ENCODE measurements at places on chromosomes 7 and 10. TPM values are rescaled to one million over a fixed set of nuclear protein-coding genes. Genes with fewer than 3 reads are reported as not detected.

The HNRNPF gene
- polyA plus RNA-seq: 225 TPM

The PIP gene
- polyA plus RNA-seq: not detected

The WNT16 gene
- polyA plus RNA-seq: not detected

The GBX1 gene
- polyA plus RNA-seq: not detected

The APBB1IP gene
- polyA plus RNA-seq: 1.2 TPM

The SCART1 gene
- 3.7 TPM for polyA plus RNA-seq

DNA sequence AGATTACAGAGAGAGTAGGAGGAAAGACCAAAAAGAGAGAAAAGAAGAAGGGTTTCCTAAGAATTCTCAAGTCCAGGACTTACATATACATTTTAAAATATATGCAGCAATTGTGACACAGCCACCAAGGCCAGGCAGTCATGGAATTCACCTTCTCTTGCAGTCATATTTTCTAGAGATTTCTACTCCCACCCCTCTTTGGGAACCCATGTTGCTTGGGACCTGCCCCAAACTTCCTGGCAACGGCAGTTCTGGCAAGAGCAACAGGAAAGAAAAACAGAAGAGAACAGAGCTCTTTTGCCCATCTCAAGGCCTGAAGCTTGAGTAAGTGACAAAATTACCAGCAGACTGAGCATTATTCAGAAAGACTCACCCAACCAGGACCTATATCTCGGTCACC is 128.3 kb upstream of the ASAH2 start:
- no peak for DNase-seq

DNA sequence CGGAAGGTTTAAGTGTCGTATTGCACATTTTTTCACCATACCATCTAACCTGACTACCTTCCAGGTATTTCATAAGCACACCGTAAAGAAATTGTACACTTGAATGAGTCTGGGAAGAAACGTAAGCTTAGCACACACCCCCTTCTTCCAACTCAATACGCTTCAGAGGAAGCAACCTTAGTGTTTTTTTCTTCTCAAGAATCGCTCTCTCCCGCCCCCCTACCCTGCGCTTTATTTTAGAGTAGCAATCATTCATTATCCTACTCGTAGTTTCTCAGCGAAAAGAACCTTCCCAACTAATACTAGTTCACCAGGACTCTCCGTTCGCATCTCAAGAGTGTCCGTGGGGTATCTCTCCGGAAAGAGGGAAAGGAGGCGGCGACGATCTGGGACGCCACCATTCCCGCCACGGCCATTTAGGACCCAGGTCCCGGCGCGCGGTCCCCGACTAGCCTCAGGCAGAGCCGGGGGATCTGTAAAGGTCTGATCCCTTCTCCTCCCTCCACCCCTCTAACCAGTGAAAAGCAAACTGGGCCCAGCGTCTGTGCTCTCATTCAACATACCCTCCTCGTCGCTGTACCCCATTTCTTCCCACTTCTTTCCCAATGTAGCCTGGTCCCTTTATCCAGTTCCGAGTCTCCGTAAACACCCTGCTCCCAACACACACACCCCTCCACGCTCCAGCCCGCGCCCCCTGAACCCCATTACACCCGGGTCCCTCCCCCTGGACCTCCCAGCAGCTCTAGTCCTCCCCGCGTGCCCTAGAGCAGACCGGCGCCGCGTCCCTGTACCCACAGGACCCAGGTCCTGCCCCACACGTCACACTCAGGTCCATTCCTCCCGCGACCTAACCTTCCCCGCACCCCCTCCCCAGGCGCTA is 16.0 kb downstream of the MYOZ1 start:
- DNase-seq: peak; percentile 50

GRCh38 chr10:665579-666091 is 23.8 kb downstream of the DIP2C start:
- no peak for DNase-seq

- DNase-seq: no peak
Observed at GRCh38 chr10:124605856-124606812, 138.0 kb downstream of the FAM53B start.

DNA sequence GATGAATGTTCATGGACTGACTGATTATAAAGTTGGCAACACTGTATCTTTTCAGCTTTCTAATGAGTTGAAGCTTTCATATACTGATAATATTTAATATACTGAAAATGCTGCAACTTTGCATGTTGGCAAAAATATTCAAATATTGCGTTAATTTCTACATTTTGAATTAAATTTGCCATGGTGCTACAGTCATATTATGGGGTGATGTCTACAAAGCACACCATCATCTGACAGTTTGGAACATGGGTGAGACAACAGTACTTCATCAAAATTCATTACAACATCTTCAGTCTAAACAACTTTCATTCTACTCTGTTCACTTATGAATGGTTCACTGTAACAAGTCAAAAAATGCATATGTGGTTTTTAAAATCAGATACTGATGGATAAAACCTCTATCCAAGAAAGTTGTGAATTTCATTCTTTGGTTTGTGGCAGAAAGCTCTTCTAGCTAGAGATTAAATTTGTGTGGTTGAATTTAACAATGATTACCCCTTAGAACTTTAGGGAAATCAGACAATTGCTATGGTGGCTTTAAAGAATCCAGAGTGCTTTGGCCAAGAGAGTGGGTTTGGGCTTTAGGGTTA is 136.4 kb downstream of the TMEM26 start:
- DNase-seq: no peak

GRCh38 chr10:113001599-113002448 is 51.8 kb downstream of the TCF7L2 start:
- DNase-seq: no peak

DNA sequence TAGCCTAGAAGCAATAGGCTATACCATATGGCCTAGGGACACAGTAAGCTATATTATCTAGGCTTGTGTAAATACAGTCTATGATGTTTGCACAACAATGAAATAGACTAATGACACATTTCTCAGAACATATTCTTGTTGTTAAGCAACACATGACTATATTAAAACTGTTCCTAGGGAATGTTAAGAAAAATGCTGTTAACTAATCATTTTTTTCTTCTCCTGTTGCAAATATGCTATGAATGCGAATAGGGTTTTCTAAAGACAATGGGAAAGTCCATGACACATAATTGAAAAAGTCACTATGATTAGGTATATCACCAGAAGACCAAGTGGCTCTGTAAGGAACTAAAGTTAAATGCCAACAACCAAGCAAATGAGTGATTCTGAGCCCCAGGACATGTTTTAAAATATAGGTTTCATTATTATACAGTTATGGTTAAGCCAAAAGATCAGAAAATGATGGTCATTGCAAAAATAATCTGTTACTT is 454.0 kb upstream of the SORCS1 start:
- DNase-seq: no peak

GRCh38 chr7:84394219-84394618 is 199.6 kb upstream of the SEMA3A start:
- DNase-seq: no peak

DNA sequence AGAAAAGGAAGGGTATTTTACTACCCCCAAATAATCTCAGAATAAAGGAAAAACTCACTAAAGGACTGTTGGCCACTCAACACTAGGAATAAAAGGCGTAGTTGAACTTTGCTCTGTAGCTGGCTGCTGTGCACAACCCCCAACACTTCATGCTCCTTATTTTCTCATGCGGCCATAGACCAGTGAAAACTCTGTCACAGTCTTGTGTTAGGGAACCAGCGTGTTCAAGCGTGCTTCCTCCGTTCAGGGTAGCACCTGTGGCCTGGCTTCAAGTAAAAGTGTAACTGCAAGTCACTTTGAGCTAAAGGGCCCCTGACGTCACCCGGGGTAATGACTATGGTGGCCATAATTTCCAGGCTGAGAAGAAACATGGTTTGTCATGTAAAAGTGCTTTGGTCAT is 27.0 kb downstream of the BLNK start:
- DNase-seq: no peak

- DNase-seq: no peak
Observed at GRCh38 chr10:21203473-21204107, 306.5 kb upstream of the NEBL start.

- DNase-seq: no peak
Observed at GRCh38 chr7:94366832-94367231, 27.9 kb upstream of the COL1A2 start.

DNA sequence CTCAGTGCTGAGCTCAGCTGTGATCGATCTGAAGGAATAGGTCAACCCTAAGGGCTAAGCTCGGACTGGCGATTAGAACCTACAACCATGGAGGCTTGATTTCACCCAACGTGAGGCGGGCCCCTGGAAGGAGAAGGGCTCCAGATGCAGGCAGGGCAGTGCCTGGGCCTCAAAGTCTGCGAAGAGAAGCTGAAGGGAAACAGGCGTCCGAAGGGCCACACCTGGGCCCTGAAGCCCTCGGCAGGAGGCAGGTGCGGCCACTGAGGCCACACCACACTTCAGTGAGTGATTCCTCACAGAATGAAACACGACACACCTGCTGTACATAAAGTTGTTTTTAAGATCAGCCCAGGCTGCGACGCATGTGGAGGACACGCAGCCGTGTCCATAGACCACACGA is 198.7 kb downstream of the PTPRN2 start:
- no peak for DNase-seq

GRCh38 chr10:111545861-111546605 is 469.2 kb downstream of the ADRA2A start:
- no peak for DNase-seq

- no peak for DNase-seq
Observed at GRCh38 chr7:22782616-22783232, 39.9 kb downstream of the TOMM7 start.

GRCh38 chr7:29127527-29127926 is 18.8 kb downstream of the CPVL start:
- no peak for DNase-seq

DNA sequence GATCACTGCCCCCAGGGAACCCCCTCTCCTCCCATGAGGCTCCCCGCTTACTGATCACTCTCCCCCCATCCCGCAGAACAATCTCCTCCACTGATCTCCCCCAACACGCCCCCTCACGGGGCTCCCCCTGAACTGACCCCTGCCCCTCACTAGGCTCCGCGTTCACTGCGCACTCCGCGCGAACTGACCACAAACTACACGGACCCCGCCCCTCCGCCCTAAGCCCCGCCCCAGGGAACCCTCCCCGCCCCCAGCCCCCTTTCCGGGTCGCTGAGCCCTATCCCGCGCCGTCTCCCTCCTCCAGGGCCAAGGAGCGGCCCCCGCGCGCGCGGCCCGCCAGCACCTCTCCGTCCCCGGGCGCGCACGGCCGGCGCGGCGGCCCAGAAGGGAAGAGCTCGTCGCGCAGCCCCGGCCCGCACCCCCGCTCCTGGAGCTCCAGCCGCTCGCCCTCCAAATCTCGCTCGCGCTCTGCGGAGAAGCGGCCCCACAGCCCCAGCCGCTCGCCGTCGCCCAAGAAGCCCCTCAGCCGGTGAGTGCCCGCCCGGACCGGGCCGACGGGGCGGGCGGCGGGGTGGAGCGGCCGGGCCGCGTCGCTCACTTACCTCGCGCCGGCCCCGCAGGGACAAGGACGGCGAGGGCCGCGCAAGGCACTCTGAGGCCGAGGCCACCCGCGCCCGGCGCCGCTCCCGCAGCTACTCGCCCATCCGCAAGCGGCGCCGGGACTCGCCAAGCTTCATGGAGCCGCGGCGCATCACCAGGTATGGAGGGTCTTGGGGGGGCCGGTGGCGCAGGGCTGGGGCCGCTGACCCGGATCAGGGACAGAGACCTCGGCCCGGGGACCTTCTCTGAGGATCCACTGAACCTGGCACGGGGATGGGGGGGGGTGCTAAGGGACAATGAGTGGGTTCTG is 19.9 kb upstream of the HSPB1 start:
- DNase-seq: no peak

DNA sequence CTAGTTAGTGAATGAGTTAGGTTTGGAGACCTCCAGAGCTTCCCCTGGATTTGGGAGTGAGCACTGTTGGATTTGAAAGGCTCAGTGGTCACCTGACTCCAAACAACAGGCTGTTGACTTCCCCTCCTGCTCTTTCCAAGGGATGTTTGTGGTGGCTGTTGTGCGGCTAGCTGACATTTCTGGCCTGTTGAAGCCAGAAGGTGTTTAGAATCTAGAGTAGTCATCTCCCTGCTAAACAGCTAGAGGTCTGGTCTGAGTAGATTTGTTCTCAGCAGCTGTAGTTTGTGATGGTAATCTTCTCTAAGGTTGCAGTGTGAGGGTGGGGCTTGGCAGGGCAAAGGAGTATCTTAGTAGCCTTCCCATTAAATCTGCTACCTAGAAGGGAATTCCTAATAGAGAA is 30.1 kb downstream of the BPGM start:
- no peak for DNase-seq

- DNase-seq: no peak
Observed at GRCh38 chr7:954330-955238, at the start of gene ADAP1. TSS of gene ADAP1 (minus strand) at chr7:954680. CDS start at chr7:954477, 203 bp downstream.

- no peak for DNase-seq
Observed at GRCh38 chr10:78363190-78363589, 329.5 kb downstream of the RPS24 start.

GRCh38 chr7:17318146-17318545 is 19.7 kb downstream of the AHR start:
- DNase-seq: no peak

- DNase-seq: no peak
Observed at GRCh38 chr7:18087687-18088078, 60.0 kb upstream of the PRPS1L1 start.

DNA sequence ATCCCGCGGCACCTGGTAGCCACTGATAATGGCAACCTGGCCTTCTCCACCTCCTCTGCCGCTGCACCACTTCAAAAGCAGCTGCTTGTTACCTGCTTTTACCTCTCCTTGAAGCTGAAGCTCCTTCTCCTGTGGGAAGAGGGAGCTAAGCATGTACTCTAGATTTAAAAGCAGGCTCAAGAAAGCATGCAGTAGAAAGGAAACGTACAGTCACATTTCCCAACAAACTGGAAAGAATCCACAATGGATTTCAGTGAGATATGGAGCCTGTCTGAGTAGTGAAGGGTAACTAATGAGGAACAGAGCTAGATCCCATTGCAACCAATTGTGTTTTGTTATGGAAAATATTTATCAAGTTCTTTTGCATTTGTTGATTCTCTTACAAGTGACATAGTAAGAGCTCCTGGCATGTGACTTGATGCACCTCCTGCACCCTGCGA is 457.4 kb upstream of the GALNT17 start:
- DNase-seq: no peak

DNA sequence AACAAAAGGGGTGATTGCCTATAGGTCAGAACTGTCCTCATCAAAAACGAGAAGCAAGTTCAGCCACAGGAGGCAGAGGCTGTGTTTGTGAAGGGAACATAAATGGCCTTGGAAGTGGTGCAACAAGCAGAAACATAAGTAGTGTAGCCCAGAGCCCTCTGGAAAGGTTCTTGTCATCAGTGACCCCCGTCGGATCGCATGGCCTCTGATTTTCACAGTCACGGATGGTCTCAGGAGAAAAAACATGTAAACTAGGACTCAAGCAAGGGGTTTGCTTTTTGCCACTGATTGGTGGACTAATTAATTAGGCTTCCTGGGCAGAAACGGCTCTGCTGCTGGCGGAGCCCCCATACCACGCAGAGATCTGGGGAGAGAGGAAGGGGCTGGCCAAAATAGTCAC is 496.5 kb upstream of the MKI67 start:
- no peak for DNase-seq

All from left renal cortex interstitium (tissue), 4 donors.